ENCODE measurements at places on chromosomes 5 and 9. TPM values are rescaled to one million over a fixed set of nuclear protein-coding genes. Genes with fewer than 3 reads are reported as not detected.

FBP2 gene
- not detected for total RNA-seq

GABRA6 gene
- total RNA-seq: not detected

UGT3A1 gene
- total RNA-seq: not detected

CER1 gene
- not detected for total RNA-seq

SPINK4 gene
- not detected for total RNA-seq

GTF3C5 gene
- 65.6 TPM for total RNA-seq

Measured in endothelial cell of umbilical vein (primary cell).